ENCODE measurements at places on chromosomes 7 and 10.

DNA sequence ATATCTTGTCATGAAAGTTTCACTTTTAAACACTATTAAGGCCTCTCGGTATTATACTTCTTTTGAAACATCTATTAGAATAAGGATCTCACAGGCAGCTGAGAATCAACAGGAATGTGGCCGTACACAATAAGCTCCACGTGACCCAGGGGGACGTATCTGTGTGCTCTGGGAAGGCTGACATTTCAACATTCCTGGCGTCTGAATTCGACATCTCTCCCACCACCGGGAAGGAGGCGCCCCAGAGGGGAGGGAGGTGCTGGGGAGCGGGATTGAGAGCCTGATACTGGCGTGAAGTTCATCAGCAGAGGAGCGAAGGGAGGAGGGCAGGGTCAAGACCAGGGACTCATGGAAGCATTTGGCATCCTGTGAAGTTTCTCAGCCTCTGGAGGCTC is 401.3 kb downstream of the DNAJB6 start:
- DNase-seq: no peak

DNA sequence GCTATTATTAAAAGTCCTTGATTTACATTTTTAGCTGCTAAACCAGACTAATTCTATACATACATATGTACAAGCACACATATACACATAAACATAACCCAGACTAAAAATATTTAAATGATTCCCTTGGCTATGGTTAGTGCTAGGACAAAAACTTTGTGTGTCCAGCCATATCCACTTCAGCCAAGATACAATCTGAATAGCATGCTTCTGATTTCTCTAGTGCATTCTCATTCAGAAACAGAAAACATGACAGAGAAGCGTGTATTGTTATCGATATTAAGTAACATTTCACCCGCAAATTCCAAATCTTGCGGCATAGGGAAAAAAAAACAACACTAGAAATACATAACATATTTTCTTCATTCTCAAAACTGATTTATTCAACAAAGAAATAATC is 569.3 kb downstream of the KCNMA1 start:
- no peak for DNase-seq

- DNase-seq: no peak
Measured at GRCh38 chr10:86535132-86535882, 13.7 kb upstream of the WAPL start.

DNA sequence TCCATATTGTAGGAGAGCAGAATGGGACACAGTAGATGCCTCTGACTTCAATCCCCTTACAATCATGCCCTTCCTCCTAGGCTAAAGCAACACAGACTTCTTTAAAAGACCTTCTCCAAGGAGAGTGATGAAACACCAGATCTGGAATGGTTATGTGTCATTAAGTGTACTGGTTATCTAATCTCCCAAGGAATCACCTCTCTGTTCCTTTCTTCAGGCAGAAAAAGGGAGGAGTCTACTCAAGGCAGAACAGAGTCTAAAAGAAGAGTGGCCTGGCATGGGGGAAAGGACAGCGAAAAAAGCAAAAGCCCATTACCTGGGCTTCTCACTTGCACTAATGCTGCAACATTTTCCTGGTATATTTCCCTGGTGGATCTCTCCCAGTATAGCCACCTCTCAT is 2.9 kb downstream of the ELMO1 start:
- no peak for DNase-seq

DNA sequence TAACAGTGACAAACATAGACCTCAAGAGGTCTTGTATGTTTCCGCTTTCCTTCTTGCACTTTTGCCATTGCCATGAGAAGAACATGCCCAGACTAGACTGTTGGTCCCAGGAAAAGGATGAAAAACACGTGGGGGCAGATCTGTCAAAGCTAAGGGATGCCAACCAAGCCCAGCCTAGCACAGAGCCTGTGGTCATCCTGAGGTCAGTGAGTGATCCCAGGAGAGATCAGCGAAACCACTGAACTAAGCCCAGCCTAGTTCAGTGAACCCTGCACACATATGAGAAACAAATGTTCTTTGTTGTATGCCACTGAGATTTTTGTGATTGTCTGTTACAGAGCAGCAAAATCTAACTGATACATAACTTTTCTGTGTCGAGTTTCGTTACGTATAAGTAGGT is 718.8 kb downstream of the MAGI2 start:
- DNase-seq: no peak

- no peak for DNase-seq
Measured at GRCh38 chr10:101762736-101763135, 13.2 kb downstream of the FGF8 start.

DNA sequence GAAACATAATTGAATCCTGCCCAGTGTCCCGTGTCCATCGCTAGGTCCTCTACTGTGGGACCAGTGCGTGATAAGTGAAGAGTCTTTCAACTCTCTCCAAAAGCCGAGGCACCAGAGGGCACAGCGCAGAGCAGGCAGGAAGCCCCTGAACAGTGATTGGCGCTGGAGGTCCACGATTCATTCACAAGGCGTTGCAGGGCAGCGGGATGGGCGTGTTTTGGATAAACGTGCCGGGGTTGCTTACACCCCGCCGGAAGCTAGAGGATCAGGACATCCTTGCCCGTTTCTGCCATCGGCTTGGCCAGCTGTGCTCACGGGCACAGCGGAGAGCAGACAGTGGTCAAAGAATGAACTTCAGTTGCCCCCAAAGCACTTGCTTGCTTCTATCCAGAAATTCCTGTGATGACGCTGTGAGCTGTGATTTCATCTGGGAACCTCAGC is 86.0 kb upstream of the PFKP start:
- no peak for DNase-seq

DNA sequence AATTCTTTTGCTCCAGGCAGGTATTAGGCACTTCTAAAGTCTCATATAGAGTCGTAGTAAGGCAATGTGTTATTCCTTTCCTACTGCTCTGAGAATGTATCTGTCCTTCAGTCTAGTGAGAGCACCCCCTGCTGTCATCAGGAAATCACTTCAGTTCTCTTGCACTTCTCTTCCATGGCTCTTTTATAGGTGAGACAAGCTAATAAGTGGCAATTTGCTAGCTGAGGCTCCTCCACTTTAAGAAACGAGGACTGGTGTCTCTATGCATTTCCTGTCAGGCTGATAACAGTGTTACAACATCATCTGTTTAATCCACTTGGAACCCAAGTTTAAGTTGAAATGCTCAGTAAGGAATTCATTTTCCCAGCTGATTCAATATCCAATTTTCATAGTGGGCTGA is 350.6 kb downstream of the TFEC start:
- DNase-seq: peak; percentile 38

DNA sequence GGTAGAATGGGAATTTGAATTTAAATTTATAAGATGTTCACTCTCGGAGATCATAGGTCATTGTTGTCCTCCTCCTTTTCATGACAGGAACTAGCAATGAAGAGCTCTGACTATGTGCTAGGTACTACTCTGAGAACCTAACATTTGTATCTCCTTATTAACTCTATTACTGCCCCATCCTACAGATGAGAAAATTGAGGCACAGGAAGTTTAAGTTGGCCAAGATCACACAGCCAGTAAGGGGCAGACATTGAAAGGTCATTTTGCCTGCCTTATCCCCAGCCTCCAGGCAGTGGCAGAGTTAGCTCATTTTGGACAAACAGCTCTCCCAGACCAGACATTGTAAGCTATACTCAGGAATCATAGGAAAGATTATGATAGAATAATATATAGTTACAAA is 6.0 kb downstream of the SRGN start:
- DNase-seq: peak; percentile 16

DNA sequence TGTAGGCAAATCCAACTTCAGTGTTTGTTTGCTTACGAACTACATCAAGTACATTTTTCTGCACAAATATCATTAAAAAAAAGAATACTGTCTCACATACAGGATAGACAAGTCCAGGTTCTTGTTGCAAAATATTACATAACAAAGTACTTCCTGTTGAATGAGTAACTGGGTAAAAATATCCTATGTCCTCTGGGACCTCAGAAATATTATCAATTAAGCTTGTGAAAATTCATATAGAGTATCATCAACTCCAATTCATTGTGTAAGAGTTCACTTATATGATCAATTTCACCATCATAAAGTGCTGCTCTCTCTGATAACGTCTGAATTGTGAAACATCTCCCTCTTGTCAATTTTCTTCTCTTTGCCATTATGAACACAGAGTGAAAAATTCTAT is 22.6 kb downstream of the HERC4 start:
- no peak for DNase-seq

- no peak for DNase-seq
Measured at GRCh38 chr10:28858646-28859045, 181.3 kb downstream of the BAMBI start.

DNA sequence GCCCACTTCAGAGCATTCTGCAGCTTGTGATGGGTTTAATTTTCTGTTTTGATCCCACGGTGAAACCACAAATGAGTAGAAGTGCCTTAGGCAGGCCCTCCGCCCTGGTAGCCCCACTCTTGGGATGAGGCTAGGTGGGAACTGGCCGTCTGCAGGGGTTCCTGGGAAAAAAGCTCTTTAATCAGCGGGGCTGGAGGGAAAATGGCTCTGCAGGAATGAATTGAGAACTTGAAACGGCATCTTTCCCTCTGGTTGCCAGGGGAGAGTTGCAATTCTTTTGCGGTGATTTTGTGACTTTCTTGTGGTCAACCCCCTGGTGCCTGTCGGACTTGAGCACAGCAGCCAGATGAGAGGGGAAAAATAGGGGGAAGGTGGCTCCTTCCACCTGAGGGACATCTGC is 32.7 kb downstream of the COL26A1 start:
- no peak for DNase-seq

GRCh38 chr10:103737735-103738367 is 117.5 kb downstream of the SH3PXD2A start:
- DNase-seq: no peak

- no peak for DNase-seq
Measured at GRCh38 chr7:123749537-123749857, 694 bp upstream of the WASL start.

- no peak for DNase-seq
Measured at GRCh38 chr10:45640941-45641340, 31.6 kb downstream of the ZFAND4 start.

GRCh38 chr7:118793582-118793981 is 569.1 kb downstream of the ANKRD7 start:
- DNase-seq: no peak

- peak; percentile 34 for DNase-seq
Measured at GRCh38 chr7:24885305-24885704, 94.7 kb downstream of the OSBPL3 start.

DNA sequence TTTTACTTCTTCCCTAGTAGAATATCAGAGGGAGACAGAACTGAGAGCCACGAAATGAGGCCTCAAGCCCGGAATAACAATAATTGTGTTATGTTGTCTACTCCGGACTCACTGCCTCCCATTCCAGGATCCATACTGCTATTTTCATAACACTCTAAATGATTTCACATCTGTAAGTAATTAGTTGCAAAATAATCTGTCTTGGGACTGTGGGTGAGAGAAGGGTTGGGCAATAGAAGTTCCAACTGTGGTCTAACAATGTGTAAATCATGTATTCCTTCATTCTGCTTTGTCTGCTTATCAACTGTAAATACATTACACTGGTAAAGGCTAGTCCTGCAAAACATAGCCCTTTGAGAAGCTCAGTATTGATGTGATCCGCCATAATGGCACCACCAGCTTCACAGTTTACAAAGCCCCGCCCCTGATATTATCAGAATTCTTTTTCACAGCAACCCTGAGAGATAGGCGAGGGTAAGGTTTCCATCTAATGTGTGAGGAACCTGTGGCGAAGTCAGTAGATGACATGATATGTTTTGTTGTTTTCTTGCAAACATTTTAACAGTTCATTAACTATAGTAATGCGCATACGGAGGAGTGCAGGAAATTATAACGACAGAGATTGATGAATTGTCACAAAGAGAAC is 265.7 kb upstream of the BMPER start:
- no peak for DNase-seq

DNA sequence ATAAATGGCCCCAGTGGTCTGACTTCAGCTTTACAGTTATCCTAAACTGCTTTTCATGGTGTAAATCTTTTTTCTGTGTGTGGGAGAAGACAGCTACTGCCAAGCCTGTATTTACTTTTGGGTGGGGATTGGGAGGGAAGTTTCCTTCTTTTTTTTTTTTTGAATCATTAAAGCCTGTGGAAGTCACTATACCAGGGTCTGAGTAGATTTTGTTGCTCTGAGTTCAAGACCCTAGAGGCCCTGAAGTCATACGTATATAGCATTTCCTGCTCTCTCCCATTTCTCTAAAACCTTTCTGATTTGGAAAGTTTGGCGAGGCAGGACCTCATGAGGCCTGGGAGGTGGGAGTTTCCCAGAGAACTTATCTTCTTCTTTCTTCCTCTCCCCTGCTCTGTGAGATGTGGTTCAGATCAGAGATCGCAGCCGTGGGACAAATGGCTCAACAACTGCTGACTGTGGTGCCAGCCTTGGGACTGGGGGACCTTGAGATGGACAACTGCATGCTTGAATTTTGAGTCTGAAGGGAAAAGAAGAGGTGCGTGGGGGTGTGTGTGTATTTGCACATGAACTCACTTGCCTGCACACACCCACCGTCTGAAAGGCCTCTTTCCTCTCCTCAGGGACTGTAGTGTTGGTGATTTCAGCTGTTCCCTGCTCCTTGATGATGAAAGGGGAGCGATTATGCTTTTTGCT is 18.1 kb downstream of the LRMDA start:
- no peak for DNase-seq

DNA sequence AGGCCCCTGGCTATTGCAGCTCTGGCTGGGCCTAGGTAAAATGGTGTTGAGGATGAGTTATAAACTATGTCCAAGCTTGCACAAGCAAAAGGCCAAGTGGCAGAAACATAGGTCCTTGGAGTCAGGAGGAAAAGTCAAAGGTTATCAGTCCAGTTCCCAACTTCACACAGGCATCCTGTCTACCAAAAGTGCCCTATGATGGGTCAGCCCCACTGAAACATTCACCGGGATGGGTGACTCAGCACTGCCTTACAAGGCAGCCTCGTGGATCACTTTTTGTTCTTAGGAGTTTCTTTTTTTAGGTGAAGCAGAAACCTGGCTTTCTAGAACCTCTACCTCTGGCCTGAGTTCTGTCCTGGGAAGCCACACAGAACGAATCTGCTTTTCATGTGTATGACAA is 158.8 kb upstream of the LYZL2 start:
- DNase-seq: no peak

DNA sequence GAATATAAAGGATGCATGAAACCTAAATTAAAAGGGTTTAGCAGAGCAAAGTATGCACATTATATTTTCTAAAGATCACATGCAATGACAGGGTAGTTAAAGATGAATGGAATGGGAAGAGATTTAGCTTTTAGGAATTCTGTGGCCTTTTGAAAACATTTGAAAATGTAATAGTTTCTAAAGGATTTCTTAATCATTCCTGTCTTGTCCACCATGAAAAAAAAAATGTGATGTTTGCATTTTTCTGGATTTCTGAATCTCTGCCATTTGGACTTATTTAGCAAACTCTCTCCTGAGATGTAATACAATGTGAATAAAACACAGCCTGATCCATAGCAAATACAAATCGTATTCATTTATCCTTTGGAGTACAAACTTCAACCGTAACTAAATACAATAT is 126.6 kb upstream of the RAB11FIP2 start:
- DNase-seq: no peak

DNA sequence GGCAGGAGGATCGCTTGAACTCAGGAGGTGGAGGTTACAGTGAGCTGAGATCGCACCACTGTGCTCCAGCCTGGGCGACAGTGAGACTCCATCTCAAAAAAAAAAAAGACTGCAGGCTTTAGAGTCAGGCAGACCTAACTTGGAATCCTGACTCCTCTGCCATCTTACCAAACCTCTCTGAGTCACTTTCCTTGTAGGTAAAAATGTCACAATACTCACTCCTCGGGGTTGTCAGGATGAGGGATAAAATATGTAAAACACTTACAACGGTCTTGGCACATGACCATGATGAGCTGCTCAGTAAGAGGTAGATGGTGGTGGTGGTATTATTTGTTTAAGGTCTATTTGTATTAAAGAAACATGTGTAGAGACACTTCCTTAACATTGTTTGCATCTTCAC is 154.1 kb upstream of the PDE1C start:
- DNase-seq: no peak
